ENCODE measurements at places on chromosomes 2 and 18. TPM values are rescaled to one million over a fixed set of nuclear protein-coding genes. Genes with fewer than 3 reads are reported as not detected.

DNA sequence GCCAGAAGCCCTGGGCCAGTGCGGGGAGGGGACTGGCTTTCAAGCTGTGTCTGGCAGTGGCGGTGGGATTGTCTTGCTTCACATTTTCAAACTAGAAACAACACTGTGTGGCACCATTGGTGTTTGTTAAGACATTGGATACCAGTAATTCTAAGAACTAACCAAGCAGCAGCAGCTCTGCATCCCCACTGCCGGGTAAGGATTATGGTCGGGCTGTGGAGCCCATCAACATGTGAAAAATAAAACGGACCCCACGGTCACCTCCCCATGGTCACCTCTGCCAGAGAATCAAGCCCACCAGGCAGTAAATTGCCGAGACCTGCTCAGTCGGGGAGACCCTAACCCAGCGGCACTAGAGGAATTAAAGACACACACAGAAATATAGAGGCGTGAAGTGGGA lies 65.3 kb downstream of the C18orf63 start:
- no peak for ATAC-seq

- ATAC-seq = no peak
These were observed 21.8 kb downstream of the NDUFB3 start for GRCh38 chr2:201093573-201093972.

Gene GAL3ST2
- total RNA-seq = not detected

Gene PCARE
- 0.59 TPM for total RNA-seq

Gene ITGB6
- 0.19 TPM for total RNA-seq

Gene ANO7
- 0.73 TPM for total RNA-seq
